Glutamatergic neuron (in vitro differentiated cells): ENCODE measurements at places on chromosomes 12 and 14. TPM values are rescaled to one million over a fixed set of nuclear protein-coding genes. Genes with fewer than 3 reads are reported as not detected.

Gene SYNE3
- 7.1 TPM for total RNA-seq

Gene FLRT2
- total RNA-seq: 69.6 TPM

Gene TCP11L2
- total RNA-seq: 17.1 TPM

Gene RNF212B
- not detected for total RNA-seq

Gene SOCS2
- 36.6 TPM for total RNA-seq
